ENCODE measurements at places on chromosomes 16 and 17.

DNA sequence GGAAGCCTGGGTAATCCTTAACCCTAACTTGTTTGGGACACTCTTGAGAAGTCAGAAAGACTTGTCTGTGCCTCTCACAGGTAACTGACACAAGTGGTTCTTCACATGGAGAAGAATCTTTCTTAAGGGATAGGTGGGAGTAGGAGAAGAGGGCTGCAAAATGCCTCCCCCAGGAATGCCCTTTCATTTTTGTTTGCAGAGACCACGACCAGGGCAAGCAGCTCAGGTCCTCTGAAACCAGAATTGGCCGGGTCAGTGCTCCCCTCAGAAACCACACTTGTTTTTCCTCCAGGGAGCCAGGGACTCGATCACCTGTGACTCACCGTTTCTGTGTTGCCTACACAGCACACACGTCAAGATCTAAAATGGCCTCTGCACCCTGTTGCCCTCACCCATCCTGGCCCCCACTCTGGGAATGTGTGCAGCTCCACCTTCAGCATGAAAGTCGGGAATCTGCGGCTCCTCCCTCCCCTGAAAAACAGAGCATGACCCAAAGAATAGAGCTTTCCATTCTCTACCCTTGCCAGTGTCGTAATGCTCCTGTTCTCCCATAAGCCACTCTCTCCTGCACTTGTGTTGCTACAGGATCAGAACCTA, 36.1 kb downstream of the HNF1B start:
- DNase-seq: no peak
- no peak overlapping the region for H3K4me3 ChIP-seq
- H3K4me1 ChIP-seq: no peaks in the 10 kb centered on the region
- no peaks in the 10 kb centered on the region for H3K36me3 ChIP-seq

DNA sequence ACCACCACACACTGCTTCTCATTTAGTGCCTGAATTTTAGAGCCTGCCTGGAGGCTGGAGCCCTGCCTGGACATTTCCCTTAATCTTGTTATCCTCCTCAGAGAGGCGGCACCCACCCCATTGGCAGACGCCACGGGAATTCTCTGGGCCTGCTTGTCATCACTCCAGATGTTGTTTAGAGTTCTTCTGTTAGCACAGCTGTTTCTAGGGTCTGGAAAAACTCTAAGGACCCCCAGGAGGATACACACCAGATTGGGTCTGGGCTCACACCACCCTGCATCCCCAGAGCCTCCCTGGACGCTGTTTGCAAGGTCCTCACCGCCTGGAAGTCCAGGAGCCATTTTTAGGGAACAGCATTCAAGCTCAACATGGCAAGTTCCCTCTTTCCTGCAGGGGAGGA, 565 bp upstream of the XAF1 start:
- peaks cover under 1% of the 10 kb centered on the region for H3K27me3 ChIP-seq
- DNase-seq: no peak
- peak overlapping the region; percentile 95 for H3K4me3 ChIP-seq
- peak overlapping the region; percentile 87 for H3K27ac ChIP-seq
- H3K4me1 ChIP-seq: peaks cover 32% of the 10 kb centered on the region

- H3K36me3 ChIP-seq: peaks cover 2% of the 10 kb centered on the region
- peaks cover 3% of the 10 kb centered on the region for H3K27me3 ChIP-seq
- no peaks in the 10 kb centered on the region for H3K4me1 ChIP-seq
- DNase-seq: no peak
Observed at GRCh38 chr17:59427425-59427921, 96.0 kb downstream of the YPEL2 start.

DNA sequence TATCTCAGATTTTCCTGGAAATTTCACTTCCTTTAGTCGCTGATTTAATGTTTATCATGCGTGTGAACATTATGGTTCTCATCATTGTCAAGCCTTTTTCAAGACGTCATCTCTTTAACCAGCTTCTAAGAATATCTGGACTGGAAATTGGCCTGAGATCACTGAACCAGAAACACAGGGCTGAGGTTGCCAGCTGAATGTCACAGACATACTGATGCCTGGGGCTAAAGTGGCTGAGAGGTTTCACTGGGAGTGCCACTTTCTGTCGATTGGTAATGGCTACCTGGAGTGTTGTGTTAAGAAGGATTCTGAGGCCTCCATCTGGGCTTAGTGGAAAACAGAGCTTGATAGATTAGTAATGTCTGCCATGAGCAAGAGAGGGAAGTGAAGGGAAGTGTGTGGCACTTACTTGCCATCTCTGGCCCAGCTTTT, 54.2 kb downstream of the CRISPLD2 start:
- no peak for DNase-seq
- peaks cover 2% of the 10 kb centered on the region for H3K36me3 ChIP-seq
- H3K4me3 ChIP-seq: no peak overlapping the region
- H3K27ac ChIP-seq: no peak overlapping the region
- H3K27me3 ChIP-seq: peaks cover 2% of the 10 kb centered on the region

- H3K27ac ChIP-seq: no peak overlapping the region
- peaks cover 41% of the 10 kb centered on the region for H3K4me1 ChIP-seq
- peaks cover 6% of the 10 kb centered on the region for H3K27me3 ChIP-seq
- DNase-seq: no peak
- peaks cover 3% of the 10 kb centered on the region for H3K36me3 ChIP-seq
- H3K4me3 ChIP-seq: no peak overlapping the region
Observed at GRCh38 chr16:50688083-50688482, 5.3 kb upstream of the NOD2 start.

DNA sequence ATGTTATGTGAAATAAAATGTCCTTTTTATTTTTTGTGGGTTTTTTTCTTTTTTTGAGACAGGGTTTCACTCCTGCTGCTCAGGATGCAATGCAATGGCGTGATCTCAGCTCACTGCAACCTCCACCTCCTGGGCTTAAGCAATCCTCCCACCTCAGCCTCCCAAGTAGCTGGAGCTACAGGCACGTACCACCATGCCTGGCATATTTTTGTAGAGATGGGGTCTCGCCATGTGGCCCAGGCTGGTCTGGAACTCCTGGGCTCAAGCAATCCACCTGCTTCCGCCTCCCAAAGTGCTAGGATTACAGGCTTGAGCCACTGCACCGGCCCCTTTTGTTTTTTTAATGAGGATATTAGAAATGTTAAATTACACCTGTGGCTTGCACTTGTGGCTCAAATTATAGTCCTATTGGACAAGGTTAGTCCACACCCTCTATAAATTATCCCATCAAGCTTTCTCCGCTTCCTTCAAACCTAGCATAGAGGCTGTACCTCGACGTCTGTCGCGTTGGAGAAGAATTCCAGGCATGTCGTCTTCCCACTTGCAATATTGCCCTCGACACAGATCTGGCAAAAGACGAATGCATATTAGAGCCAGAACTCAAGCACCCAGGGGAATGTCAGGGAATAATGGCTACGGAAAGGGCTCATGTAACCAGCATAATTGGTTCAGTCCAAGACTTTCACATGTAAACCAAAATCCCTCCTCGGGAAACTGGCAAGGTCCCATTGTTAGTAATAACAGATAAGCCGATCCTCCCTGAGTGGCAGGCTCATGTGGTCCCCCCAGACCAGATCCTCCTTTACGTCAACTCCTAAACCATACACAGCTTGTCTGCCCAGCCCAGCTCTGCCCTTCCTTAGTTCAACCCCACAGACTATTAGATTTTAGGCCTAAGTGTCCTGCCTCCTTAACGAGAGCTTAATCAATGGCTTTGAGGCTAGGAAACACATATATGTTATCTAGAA, 8.2 kb downstream of the TK2 start:
- DNase-seq: no peak
- no peak overlapping the region for H3K4me3 ChIP-seq
- peaks cover 43% of the 10 kb centered on the region for H3K4me1 ChIP-seq
- H3K27ac ChIP-seq: no peak overlapping the region
- H3K27me3 ChIP-seq: no peaks in the 10 kb centered on the region
- H3K36me3 ChIP-seq: no peaks in the 10 kb centered on the region

- no peak for DNase-seq
Observed at GRCh38 chr16:25134166-25134700, 22.7 kb downstream of the LCMT1 start.

DNA sequence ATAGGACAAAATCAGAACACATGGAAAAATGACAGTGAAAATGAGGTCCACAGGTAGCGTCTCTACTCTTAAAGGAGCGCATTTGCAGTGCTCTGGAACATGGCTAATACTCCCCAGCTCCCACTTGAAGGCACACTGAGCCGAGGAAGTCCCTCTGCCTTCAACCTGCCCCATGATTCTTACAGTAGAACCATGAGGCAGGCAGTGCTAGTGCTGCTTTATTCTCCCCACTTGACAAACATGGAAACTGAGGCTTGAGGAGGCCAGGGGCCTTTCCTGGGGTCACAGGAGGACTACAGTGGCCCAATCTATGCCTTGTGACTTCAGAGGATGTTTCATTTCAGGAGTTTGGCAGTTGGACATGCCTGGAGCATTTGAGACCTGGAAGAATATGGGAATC, 244.1 kb upstream of the MAF start:
- H3K4me3 ChIP-seq: no peak overlapping the region
- H3K27ac ChIP-seq: no peak overlapping the region
- H3K4me1 ChIP-seq: no peaks in the 10 kb centered on the region
- no peaks in the 10 kb centered on the region for H3K36me3 ChIP-seq
- no peak for DNase-seq

DNA sequence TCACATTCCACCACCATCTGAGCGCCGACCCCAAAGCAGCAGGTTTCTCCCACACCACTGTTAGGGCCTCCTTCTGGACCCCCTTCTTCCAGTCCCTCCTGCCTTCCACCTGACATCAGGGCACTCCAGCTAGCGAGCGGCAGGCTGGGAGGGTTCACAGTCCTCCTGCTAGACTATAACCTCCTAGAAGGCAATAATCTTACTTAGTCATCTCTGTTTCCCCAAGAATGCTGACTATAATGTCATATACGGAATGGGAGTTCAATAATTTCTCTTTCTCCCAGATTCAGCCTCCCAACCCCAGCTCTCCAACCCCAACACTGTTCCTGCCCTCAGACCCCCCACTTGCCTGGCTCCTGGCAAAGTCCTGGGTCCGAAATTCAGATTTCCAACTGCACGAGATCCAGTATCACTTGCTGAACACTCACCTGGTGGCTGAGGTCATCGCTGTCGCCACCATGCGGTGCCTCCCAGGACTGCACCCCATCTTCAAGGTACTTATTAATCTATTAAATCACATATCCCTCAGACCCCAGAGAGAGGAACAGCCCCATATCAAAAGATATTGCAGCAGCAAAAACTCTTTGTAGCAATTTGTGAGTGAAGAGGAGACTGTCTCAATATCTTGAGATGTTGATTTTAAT, 5.6 kb downstream of the ALOX12 start:
- H3K4me1 ChIP-seq: peaks cover 9% of the 10 kb centered on the region
- H3K27ac ChIP-seq: no peak overlapping the region
- DNase-seq: no peak
- H3K27me3 ChIP-seq: no peaks in the 10 kb centered on the region
- peaks cover 42% of the 10 kb centered on the region for H3K36me3 ChIP-seq

- peaks cover 30% of the 10 kb centered on the region for H3K36me3 ChIP-seq
- peaks cover 2% of the 10 kb centered on the region for H3K27me3 ChIP-seq
- H3K4me1 ChIP-seq: peaks cover 3% of the 10 kb centered on the region
- H3K27ac ChIP-seq: no peak overlapping the region
Observed at GRCh38 chr16:75175074-75175473, 26.8 kb downstream of the ZFP1 start.

- H3K4me3 ChIP-seq: no peak overlapping the region
- H3K36me3 ChIP-seq: peaks cover 17% of the 10 kb centered on the region
- peaks cover 63% of the 10 kb centered on the region for H3K4me1 ChIP-seq
- no peak for DNase-seq
Observed at GRCh38 chr16:89442588-89442987, 47.8 kb downstream of the ANKRD11 start.

DNA sequence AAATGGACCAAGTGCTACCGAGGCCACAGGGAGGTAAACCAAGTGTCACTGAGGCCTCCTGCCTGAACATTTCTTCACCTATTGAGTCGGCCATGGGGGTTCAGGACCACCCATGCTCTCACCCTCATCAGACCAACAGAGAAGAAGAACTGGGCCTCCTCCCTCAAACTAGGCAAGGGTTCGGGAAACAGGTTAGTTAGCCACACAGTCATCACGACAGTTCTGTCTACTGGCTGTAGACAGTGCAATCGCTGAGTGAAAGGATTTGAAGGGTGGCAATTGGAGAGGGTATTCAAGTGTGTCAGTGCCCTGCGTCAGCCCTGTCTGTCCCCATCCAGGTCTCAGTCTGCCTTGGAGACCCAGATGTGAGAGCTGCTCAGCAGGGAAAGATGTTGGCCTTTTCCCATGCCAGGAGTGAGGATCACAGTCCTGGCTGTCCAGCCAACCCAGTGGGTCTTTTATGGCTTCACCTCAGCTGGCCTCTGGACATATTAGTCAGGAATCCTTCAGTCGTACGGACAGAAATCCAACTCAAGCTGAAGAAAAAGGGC, 19.9 kb downstream of the TBX2 start:
- peaks cover 19% of the 10 kb centered on the region for H3K27me3 ChIP-seq
- H3K4me1 ChIP-seq: no peaks in the 10 kb centered on the region
- no peaks in the 10 kb centered on the region for H3K36me3 ChIP-seq
- H3K4me3 ChIP-seq: no peak overlapping the region
- H3K27ac ChIP-seq: no peak overlapping the region

- no peak overlapping the region for H3K4me3 ChIP-seq
- peaks cover 34% of the 10 kb centered on the region for H3K4me1 ChIP-seq
- no peaks in the 10 kb centered on the region for H3K36me3 ChIP-seq
- DNase-seq: no peak
- H3K27ac ChIP-seq: no peak overlapping the region
Observed at GRCh38 chr17:19753051-19753509, 5.0 kb upstream of the ALDH3A1 start.

DNA sequence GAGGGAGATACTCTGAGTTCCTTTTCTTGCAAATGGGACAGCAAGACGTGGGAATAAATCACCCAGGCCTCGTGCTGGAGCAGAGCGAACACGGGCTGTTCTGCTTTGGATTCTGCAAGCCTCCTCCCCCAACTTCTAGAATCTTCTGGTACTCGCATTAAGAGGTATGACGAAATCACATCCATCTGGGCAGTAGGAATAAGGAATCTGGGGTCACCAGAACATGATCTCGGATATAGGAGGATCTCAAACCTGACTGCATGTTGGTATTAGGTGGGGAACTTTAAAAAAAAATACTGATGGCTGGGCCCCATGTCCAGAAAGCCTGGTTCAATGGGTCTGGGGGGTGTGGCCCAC, 49.8 kb upstream of the USP7 start:
- peaks cover 6% of the 10 kb centered on the region for H3K4me1 ChIP-seq
- peaks cover 14% of the 10 kb centered on the region for H3K27me3 ChIP-seq
- H3K4me3 ChIP-seq: no peak overlapping the region

DNA sequence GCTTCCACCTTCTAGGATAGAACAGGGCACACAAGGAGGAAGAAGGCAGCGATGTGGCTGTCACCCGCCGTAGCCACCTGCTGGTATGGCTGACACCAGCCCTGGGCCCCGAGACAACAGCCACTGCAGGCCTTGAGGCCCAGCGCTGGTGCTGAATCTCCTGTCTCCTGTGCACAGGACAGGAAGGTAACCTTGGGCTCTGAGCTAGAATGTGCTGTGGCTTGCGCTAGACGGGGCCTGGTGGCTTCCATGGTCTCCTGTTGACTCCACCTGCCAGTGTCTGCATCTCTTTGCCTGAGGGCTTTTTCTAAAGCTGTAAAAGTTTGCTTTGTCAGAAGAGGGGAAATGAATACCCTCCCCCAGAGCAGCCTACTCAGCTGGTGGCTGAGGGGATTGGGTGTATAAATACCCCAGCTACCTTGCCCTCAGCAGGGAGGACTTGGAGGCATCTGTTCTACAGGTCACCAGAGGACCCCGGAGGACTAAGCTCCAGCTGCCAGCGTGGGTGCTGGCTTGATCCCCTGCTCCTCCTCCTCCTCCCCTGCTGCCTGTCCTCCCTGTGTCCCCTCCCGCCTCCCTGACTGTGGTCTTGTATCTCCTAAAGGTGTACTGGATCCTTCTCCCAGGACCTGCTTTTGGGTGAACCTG, 76.1 kb upstream of the SDK2 start:
- H3K4me1 ChIP-seq: peaks cover 21% of the 10 kb centered on the region
- DNase-seq: no peak
- no peak overlapping the region for H3K27ac ChIP-seq
- H3K4me3 ChIP-seq: no peak overlapping the region
- no peaks in the 10 kb centered on the region for H3K36me3 ChIP-seq

Data from memory B cell (primary cell).